Fibroblast of upper back skin (primary cell): ENCODE measurements at places on chromosomes 1 and 21.

DNA sequence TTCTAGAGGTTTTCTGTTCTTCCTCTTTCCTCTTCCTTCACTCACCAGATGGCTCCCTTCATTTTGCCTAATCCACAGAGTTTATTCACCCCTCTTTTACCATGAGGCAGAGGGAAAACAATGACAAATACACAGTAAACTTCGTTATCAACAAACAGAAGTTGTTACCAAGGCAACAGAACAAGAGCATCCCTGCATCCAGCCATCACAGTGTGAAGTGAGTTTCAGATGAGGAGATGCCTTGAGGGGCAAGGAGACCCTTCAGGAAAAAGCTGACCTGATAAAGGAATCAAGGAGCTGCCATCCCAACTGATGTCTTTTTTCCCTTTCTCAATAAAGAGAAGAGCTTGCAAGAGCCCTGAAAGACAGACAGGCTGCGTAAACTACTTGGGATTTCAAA, 195.3 kb downstream of the BRINP2 start:
- DNase-seq: no peak

DNA sequence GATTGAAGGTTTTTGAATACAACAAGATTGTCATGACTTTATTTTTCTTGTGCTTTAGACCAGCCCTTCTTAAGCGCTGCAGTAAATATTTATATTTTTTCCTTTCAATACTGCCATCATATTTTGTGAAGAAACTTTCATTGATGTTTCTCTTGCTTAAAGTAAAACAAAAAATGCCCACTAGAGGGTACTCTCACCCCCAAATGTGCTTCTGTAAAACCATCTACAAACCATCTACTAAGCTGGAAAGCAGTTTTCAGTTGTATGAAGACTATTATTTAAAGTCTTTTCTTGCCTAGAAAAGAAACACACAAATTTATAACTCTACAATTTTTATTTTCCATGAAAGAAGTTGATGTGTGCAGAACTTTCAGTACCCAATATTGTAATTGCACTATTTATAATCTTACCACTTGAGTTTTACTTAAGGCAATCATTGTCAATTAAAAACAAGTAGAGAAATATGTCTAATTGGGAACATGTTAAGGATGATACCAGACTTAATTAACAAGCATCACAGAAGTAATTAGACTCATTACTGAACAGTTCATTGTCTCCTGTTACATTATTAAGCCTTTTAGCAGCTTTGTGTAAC, 10.7 kb downstream of the LEPR start:
- peak; percentile 58 for DNase-seq

DNA sequence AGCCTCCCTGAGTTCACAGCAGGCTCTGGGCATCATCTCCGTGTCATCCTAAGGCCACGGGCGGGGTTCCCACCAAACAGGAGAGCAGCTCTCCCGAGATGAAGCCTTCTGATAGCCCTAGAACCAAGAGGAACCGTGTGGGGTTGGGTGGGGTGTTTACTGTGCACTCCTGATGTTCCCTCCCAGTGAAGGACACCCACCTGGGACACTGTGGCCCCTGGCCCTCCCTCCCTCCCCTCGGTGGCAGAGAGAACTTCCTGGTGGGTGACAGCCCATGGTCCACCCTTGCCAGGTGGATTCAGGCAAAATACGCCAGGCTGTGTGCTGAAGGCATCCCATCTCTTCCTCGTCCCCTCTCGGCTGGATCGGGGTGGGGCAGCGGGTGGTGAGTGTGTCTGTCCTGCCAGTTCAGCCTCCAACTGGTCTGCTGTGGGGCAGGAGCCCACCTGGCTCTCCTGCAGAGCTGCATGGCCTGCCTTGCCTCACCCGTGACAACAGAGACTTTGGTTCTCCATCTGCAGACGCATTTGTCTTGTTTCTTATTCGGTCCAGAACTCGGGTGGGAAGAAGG, 15.6 kb upstream of the C1orf174 start:
- DNase-seq: no peak

DNA sequence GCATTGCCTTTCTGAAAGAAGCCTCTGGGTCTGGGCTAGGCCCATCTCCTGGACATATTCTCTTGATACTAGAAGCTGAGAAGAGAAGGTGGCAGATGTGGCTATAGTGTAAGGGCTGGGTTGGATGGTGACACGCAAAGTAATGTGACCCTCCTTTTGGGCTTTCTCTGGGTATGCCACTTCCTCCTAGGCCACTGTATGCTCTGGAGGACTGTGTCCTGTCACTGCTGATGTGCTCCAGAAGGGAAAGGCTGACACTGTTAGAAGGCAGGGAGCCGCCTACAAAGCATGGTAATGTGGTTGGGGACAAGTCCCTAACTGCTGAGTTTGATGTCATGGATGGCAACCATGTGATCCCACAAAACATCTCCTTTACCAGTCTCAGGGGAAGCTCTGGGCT, 112.1 kb downstream of the BCAR3 start:
- DNase-seq: no peak

DNA sequence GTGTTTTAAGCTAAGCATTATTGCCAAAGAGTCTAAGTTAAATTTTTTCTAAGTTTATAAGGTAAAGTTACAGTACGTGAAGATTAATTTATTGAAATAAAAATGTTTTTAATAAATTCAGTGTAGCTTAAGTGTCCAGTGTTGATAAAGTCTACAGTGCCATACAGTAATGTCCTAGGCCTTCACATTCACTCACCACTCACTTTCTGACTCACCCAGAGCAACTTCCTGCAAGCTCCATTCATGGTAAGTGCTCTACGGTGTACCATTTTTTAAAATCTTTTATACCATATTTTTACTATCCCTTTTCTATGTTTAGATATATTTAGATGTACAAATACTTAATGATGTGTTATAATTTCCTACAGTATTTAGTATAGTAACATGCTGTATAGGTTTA, 173.2 kb downstream of the CACNA1E start:
- DNase-seq: peak; percentile 13

GRCh38 chr1:1601564-1602303, 1.8 kb upstream of the FNDC10 start:
- DNase-seq: no peak

DNA sequence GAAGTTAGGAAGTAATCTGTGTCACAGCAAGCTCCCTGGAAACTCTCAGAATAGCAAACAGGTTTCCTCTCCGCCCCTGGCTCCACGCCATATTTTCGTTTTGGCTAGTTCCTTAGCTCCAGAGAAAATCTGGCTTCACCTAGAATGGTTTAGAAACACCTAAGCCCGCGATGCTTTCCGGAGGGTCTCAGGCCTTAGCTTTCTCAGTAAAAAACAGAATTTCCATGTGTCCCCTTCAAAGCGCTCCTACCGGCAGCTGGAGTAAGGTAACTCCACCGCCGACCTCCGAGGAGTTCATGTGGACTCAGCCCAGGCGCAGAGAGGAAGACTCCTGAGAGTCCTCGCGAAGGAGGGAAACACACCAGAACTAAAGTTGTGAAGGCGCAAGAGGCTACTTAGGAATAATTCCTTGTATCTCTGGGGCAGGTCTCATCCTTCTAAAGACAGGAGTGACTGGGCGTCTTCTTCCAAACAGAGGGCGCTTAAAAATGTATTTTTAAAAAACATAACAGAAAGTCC, 406 bp downstream of the KIAA0040 start:
- no peak for DNase-seq

- peak; percentile 52 for DNase-seq
These were observed 78.5 kb downstream of the SIPA1L2 start for GRCh38 chr1:232551386-232551785.

- DNase-seq: no peak
These were observed 125.6 kb downstream of the BARHL2 start for GRCh38 chr1:90591355-90591969.

DNA sequence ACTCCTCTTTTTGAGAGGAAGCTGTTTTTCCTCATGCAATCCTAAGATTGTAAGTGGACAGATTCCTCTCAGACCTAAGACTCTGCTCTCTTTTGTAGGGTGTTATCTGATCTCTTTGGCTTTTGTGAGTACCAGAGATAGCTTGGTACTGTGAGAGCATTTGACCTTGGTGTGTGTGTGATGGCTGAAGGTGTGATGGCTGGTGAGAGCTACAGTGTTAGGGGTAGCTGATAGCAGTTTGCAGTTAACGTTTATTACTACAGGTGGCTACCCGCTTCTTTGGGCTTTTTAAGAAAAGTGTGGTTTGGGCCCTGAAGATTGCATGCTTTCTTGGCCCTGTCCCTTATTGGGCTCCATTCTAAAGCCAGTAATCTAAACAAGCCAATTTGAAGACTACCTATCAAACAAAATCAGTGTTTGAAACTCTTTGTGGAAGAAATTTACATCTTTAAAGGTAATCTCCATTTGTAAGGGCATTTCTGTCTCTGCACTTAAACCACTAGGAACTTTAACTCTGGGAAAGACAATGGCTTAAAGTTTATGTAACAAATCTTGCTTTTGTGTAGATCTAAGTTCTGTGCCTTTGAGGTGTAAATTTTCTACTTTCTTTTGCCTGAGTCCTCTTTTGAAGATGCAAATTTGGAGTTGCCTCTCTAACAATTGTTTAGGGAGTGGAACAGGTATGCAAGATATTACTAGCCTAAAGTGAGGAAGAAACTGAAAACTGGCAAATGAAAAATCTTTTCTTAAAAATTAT, 85.3 kb upstream of the SERBP1 start:
- DNase-seq: no peak

- no peak for DNase-seq
These were observed 427.4 kb upstream of the NCAM2 start for GRCh38 chr21:20570824-20571232.

DNA sequence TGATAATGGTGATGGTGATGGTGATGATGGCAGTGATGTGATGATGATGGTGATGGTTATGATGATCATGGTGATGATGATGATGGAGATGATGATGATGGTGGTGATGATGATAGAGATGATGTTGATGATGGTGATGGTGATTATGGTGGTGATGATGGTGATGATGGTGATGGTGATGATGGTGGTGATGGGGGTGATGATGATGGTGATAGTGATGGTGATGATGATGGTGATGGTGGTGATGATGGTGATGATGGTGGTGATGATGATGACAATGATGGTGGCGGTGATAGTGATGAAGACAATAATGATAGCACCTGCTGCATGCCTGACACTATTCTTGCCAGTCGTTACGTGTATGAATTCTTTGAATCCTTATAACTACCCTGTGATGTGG, 317.9 kb upstream of the AJAP1 start:
- no peak for DNase-seq

DNA sequence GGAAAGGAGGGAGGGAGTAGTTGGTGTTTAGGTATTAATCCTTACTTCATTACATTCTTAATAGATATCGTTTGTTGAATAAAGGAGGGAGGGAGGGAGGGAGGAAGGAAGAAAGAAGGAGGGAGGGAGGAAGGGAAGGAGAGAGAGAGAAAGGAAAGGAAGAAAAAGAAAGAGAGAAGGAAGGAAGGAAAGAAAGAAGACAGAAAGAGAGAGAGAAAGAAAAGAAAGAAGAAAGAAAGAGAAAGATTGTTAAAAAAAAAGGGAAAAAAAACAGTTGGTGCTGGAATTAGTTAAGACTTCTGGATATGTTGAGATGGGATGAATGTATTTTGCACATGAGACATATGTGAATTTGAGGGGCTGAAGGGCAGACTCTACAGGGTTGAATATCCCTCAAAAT, 44.1 kb upstream of the ZSWIM5 start:
- no peak for DNase-seq

GRCh38 chr1:172326136-172326535, 94.3 kb upstream of the C1orf105 start:
- DNase-seq: peak; percentile 49

- no peak for DNase-seq
These were observed 2.7 kb upstream of the HDGF start for GRCh38 chr1:156754219-156754618.

DNA sequence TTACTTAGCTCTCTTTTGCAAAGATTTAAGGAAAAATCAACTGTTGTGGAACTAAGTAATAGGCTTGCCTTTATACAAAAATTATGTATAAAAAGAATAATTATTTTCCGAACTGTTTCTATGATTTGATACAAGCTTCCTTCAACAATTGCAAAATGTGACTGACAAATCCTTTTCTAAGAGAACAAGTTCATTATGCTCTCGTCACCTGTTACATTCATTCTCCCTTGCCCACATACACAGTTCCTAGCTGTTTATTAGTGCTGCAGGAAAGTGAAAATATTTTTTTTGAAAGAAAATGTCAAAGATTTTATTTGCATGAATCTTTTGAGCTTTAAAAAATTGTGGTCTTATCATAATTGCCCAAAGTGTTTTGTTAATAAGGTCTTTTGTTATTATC, 466.2 kb downstream of the USP25 start:
- no peak for DNase-seq

- no peak for DNase-seq
These were observed 892.6 kb downstream of the MRPL39 start for GRCh38 chr21:24714646-24715200.

- no peak for DNase-seq
These were observed 489.3 kb downstream of the AMY1C start for GRCh38 chr1:104238991-104239390.

DNA sequence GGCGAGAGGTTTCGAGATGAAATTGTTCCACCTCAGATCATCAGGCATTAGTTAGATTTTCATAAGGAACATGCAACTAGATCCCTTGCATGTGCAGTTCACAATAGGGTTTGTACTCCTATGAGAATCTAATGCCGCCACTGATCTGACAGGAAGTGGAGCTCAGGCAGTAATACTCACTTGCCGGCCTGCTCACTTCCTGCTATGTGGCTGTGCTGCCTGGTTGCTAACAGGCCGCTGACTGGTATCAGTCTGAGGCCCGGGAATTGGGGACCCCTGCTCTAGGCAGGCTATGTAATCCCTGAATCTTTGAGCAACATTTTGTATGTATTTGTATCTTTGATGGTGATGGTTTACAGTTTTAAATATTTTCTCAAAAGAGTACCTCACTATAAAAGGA, 32.5 kb downstream of the XKR8 start:
- DNase-seq: no peak

- no peak for DNase-seq
These were observed 2.6 kb downstream of the TXNIP start for GRCh38 chr1:145993618-145994390.

DNA sequence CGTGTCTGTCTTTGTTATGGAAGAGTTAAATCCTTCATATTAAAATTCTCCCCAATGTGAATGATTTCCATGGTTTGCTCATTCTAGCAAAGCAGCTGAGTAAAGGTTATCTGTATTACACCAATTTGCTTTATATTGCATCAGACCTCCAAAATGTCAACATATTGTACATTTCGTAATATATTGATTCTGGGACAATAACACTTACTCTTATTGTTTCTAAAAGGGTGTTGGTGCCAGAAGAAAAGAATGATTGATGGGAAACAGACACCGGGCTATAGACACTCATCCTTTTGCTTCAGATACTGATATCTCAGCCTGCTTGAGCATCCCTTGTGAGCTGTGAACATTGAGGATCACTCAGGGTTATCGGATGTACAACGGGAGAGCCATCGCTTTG, 7.0 kb downstream of the NTNG1 start:
- DNase-seq: peak; percentile 37
